ENCODE measurements at places on chromosomes 5 and 9.

- no peak for DNase-seq
Measured at GRCh38 chr9:27659001-27659400, 85.7 kb upstream of the C9orf72 start.

DNA sequence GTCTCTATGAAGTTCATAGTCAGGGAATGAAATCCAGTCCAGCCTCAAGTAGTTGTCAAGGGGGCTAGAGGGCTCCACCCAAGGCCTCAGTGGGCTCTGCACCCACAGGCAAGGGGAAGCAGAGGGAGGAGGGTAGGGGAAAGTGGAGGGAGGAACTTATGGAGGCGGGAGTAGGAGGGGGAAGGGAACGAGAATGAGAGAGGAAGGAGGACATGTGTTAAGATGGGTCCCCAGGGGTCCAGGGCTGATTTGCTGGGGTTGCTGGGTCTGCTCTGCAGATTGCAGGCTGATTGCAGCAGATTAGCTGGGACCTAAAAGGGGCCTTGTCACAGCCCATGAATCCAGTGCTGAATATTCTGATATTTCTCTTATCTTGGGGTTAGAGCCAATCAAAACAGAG, 166.9 kb upstream of the IL12B start:
- DNase-seq = no peak

GRCh38 chr5:179795049-179795862, 1.5 kb downstream of the LTC4S start:
- DNase-seq = peak; percentile 20

DNA sequence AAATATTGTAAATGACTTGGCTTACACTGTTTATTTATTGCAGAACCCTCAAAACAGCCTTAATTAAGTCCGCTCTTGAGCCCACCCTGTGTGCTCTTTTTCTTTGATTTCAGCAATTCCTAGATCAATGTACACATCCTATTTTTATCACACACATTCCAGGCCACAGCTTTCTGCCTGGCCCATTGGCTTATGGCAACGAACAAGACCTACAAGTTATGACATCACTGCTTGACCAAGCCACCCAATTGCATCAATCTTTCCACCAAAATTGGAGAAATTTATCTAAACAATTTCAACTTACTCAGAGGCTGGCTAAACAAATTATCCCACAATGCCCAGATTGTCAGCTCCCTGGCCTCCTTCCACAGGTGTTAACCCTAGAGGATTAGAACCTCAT, 158.4 kb downstream of the CPLANE1 start:
- DNase-seq = no peak

DNA sequence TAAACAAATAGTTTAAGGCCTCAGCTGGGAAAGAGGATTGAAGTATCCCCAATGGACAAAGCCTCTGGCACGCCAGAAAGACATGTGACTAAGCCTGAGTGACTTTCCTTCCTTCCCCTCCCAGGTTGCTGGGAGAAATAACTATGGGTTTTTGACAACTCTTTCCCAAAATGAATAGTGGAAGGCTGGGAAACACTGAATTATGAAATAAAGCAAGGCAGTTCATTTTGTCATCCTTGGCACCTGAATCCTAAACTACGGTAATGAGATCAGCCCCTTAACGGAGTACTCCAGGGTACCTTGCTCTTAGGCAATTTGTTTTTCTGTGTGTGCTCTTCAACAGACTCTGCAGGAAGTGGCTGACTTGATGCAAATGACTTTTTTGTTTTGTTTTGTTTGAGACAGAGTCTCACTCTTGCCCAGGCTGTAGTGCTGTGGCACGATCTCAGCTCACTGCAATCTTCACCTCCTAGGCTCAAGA, 75.2 kb downstream of the LMNB1 start:
- DNase-seq = no peak

- DNase-seq = no peak
Measured at GRCh38 chr9:82673201-82673600, 389.7 kb downstream of the RASEF start.

GRCh38 chr9:2109069-2109650, 94.0 kb downstream of the SMARCA2 start:
- no peak for DNase-seq

GRCh38 chr9:35598866-35599590, 6.0 kb upstream of the TESK1 start:
- no peak for DNase-seq

GRCh38 chr5:120055858-120056257, 408.2 kb upstream of the PRR16 start:
- DNase-seq = no peak

- no peak for DNase-seq
Measured at GRCh38 chr5:76811214-76811613, 7.6 kb upstream of the F2RL1 start.

DNA sequence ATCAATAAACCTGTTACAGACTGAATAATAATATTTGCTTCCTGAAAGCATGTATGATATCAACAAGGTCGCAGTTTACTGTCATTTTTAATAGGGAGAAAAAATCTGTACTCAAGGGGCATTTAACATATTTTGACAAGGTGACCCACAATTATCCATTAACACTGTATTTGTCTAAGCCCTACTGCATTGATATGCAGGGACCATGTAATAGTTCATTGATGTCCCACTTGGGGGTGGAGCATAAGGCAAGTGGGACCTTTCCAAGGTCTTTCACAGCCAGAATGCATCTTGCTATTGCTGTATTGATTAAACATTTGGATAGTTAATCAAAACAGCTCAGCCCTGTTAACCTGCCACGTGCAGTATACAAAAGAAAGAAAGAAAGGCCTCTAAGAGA, 502.0 kb downstream of the NR2F1-AS1 start:
- DNase-seq = no peak

DNA sequence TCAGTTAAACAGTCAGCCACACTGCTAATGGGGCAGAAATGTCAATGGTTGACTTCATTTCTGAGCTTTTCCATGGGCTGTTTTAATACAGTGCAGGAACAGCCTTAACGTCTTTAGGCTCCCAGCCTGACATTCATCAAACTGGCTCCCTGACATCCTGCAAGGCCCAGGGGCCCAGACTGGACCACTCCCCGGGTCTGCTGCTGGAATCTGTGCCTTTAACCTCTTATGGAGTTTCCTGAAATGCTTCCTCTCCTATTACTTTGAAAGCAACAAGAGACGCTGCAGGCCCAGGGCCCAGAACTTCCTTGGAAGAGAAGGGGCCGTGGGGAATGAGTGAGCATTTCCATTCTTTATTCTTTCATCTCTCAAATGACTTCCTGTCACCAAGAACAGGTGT, 216.8 kb upstream of the PANK3 start:
- no peak for DNase-seq
